ENCODE measurements at places on chromosomes 7 and 10. TPM values are rescaled to one million over a fixed set of nuclear protein-coding genes. Genes with fewer than 3 reads are reported as not detected.

The UCN3 gene
- not detected for polyA plus RNA-seq

The LEP gene
- not detected for polyA plus RNA-seq

The FRMD4A gene
- 34.5 TPM for polyA plus RNA-seq

The TMEM140 gene
- polyA plus RNA-seq = 0.10 TPM

The DEPP1 gene
- polyA plus RNA-seq = 5.3 TPM

The SORBS1 gene
- 0.36 TPM for polyA plus RNA-seq

DNA sequence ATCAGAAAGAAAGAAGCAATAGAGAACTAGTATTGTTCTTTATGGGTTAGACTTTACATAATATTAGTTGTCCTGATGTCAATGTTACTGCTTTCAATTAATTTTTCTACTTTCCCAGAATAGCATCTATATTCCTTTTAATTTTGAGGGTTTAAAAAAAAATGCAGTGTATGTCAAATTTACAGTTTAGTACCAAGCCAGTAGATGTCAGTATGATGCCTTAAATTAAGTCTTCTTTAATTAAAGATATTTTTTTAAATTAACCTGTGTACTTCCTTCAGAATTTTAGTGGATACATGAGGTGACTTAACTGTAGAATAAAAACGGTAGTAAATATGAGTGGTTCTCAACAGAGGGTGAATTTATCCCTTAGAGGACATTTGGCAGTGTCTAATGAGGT, 35.2 kb upstream of the STOX1 start:
- peaks cover 84% of the 10 kb centered on the region for H3K36me3 ChIP-seq
- no peaks in the 10 kb centered on the region for H3K27me3 ChIP-seq
- no peaks in the 10 kb centered on the region for H3K4me1 ChIP-seq
- no peak overlapping the region for H3K4me3 ChIP-seq
- H3K27ac ChIP-seq = no peak overlapping the region

- H3K27me3 ChIP-seq = no peaks in the 10 kb centered on the region
- H3K4me3 ChIP-seq = no peak overlapping the region
- H3K4me1 ChIP-seq = no peaks in the 10 kb centered on the region
These were observed 551.0 kb upstream of the ZWINT start for GRCh38 chr10:56912043-56912442.

- H3K4me3 ChIP-seq = no peak overlapping the region
- peaks cover 43% of the 10 kb centered on the region for H3K4me1 ChIP-seq
- H3K27ac ChIP-seq = peak overlapping the region; percentile 18
- peaks cover 1% of the 10 kb centered on the region for H3K36me3 ChIP-seq
These were observed 719 bp upstream of the PGAM2 start for GRCh38 chr7:44066111-44066460.

GRCh38 chr10:112002206-112002605, 181.4 kb downstream of the GPAM start:
- no peaks in the 10 kb centered on the region for H3K4me1 ChIP-seq
- H3K36me3 ChIP-seq = no peaks in the 10 kb centered on the region
- no peak overlapping the region for H3K27ac ChIP-seq
- no peak overlapping the region for H3K4me3 ChIP-seq
- no peaks in the 10 kb centered on the region for H3K27me3 ChIP-seq

DNA sequence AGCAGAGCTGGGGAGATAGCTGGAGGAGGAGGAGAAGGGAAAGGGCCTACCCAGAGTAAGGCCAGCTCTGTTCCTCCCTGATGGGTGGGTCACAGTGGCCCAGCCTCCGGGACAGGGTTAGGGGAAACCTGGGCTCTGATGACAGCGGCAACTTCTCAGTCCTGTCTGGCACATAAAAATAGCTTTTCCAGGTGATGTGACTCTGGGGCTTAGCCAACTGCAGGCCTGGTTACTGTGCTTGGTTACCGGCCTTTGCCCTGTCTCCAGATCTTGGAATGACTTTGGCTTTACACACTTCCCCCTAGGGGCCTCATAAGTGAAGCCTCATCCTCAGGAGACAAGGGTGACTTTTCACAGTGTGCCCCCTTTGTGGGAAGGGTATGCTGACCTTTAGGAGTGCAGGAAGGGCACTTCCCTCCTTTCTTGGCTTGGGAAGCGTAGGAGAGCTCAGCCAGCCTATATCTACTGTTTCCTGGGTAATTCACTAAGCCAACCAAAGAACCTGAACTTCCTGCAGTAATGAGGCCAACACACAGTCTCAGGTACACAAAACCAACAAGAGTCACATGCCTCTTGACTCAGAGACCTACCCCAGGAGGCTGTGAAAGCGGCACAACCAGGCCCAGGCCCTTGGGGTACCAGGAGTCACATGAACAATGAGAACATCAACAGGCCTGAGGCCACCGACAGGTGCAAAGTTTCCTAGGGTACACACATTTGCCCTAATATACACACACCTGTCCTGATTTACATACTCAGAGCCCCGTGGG, 11.7 kb upstream of the HILPDA start:
- no peaks in the 10 kb centered on the region for H3K36me3 ChIP-seq
- no peak overlapping the region for H3K4me3 ChIP-seq
- H3K27me3 ChIP-seq = no peaks in the 10 kb centered on the region
- H3K27ac ChIP-seq = no peak overlapping the region

DNA sequence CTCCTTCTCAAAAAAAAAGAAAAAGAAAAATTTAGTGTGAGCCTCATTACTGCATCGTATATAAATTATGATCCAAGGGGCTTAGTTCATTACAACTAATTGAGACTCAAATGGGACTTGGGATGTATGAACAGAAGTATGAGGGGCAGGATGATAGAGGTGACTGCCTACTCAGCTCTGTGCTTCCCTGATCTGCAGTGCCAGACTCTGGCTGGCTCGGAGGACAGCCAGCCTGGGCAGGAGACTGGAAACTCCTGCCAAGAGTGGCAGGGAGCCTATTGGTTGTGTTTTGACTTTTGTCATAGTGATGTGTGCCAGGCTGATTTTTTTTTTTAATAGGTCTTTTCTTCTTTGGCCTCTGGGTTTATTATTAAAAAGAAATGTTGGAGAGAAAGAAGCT, 73.8 kb upstream of the GTF2IRD1 start:
- no peaks in the 10 kb centered on the region for H3K4me1 ChIP-seq
- H3K36me3 ChIP-seq = no peaks in the 10 kb centered on the region
- H3K4me3 ChIP-seq = no peak overlapping the region

DNA sequence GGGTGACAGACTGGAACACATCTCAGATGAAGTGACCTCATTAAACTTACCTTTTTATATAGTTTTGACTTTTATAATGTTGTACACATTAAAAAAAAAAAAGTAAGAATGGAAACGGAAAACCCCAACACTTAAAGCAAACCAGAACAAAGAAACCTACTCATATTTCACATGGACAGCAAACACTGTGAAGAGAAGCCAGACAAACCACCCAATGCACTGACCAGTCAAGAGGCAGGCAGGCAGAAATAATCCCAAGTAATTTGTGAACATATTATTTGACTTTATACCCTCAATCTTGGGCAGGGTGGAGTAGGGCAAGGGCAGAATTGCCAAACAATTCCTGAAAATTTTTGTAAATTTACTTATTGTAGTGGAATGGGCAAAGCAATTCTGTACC, 39.8 kb downstream of the WAPL start:
- no peak overlapping the region for H3K4me3 ChIP-seq
- peaks cover 18% of the 10 kb centered on the region for H3K36me3 ChIP-seq
- H3K4me1 ChIP-seq = no peaks in the 10 kb centered on the region
- H3K27ac ChIP-seq = no peak overlapping the region
- DNase-seq = no peak

DNA sequence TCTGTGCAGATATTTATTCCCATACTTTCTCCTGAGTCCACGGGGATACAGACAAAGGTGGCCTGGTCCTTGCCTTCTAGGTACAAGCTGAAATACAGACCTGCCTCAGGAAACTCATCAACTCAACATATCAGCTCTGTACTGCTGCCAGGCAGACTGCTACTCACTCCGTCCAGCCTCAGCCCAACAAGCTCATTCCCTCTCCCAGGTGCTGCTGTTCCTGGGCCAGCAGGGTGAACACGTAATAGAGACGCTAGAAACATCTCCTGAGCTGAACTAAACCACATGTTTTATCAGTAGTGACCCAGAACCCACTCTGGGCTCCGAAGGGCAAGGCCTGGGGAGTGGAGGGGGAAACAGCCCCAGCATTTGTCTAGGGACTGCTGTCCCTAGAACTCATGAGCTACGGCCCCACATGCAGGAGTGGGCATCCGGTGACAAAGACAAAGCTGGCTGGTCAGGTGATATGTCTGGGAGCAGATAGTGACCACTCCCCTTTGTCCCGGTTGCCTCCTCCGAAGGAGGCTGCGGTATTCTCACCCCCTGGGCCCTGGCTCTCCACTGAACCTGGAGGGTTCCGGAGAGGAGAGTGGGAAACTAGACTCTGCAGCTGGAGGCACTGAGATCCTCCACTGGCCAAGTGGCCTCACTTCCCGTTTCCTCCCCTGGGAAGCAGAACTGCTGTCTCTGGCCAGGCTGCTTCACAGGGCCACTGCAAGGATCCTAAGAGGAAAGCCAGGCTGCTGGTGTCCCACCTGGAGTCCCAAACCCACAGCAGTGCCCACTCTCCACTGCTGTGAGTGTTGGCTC, 116.1 kb downstream of the FAM53B start:
- no peaks in the 10 kb centered on the region for H3K4me1 ChIP-seq
- no peak overlapping the region for H3K27ac ChIP-seq
- no peak for DNase-seq

GRCh38 chr10:60417901-60418300, 28.2 kb upstream of the ANK3 start:
- peak overlapping the region; percentile 97 for H3K27ac ChIP-seq
- H3K27me3 ChIP-seq = no peaks in the 10 kb centered on the region
- no peak for DNase-seq
- H3K4me1 ChIP-seq = peaks cover 35% of the 10 kb centered on the region

DNA sequence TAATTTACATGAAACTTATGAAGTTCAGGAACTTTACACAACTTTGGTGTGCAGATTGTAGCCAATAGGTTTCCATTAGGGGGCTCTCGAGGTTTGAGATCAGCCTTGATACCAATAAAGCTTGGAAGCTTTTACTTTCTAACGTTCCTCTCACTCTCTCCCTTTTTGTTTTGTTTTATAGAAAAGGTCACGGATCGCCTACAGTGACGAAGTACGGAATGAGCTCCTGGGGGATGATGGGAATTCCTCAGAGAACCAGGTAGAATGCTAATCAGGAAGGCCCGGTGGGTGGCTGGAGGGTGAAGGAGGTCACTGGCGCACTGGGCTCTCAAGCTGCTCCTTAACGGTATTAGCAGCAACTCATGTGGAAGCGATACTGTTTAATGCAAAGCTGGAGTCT, 79.9 kb downstream of the VTI1A start:
- no peak for DNase-seq
- no peak overlapping the region for H3K27ac ChIP-seq
- no peak overlapping the region for H3K4me3 ChIP-seq
- H3K36me3 ChIP-seq = no peaks in the 10 kb centered on the region
